ENCODE measurements at places on chromosomes 5 and 9.

GRCh38 chr5:150428106-150428876 is 15.6 kb upstream of the CD74 start:
- ATAC-seq = peak; percentile 62

- no peak for ATAC-seq
These were observed 5.3 kb downstream of the NFX1 start for GRCh38 chr9:33295571-33295970.

DNA sequence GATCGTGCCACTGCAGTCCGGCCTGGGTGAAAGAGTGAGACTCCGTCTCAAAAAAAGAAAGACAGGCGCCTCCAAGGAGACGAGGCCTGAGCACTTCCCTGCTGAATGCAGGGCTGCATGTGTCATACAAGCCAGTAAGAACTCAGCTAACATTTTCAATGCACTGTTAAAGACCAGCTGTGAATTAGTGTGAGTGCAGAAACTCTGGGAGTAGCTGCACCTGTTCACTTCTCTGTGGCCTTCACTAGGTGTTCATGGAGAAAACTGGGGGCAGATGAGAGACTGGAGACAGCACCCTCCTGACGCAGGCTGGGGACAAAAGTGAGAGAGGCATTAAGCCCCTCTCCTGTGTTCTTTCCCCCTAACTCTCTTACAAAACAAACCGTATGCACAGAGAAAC is 41.8 kb downstream of the FBXO10 start:
- ATAC-seq = no peak

- ATAC-seq = no peak
These were observed 11.3 kb downstream of the RALGPS1 start for GRCh38 chr9:126925876-126926275.

DNA sequence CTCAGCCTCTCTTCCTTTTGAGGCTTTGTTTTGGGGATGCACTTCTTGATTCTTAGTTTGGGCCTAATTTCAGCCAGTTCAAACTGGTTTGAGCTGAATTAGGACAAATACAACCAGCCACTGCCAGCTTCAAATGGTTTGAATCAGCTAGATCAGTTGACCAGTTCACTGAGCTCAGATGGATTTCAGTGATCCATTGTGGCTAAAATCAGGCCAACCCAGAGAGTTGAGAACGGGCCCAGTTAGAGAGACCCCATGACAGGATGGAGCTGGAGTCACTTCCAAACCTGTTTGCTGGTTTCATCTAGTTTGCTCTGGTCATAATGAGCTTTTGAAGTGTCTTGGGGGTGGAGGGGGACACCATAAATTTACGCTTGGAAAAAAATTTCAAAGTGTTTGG is 48.0 kb upstream of the NEK6 start:
- no peak for ATAC-seq
